Endothelial cell of coronary artery (primary cell): ENCODE measurements at places on chromosomes 6 and 20. TPM values are rescaled to one million over a fixed set of nuclear protein-coding genes. Genes with fewer than 3 reads are reported as not detected.

WFDC5 gene
- total RNA-seq = not detected in 2 replicates

HCK gene
- not detected in 2 replicates for total RNA-seq

PROCR gene
- 309 and 609 TPM in 2 replicates for total RNA-seq

GTSF1L gene
- not detected in 2 replicates for total RNA-seq

MUCL3 gene
- not detected in 2 replicates for total RNA-seq

LY6G6F gene
- not detected in 2 replicates for total RNA-seq

DEFB124 gene
- not detected in 2 replicates for total RNA-seq

CLPSL1 gene
- not detected in 2 replicates for total RNA-seq

SLC22A1 gene
- total RNA-seq = 0.19 TPM in 1 of 2 replicates, not detected in the other

PRRT1 gene
- total RNA-seq = 0.09 TPM in 1 of 2 replicates, not detected in the other

FAM83C gene
- not detected in 2 replicates for total RNA-seq

CST2 gene
- total RNA-seq = not detected in 2 replicates

GDAP1L1 gene
- not detected in 2 replicates for total RNA-seq

HLA-DQA2 gene
- not detected in 2 replicates for total RNA-seq

LSM14B gene
- 35.2 and 36.6 TPM in 2 replicates for total RNA-seq

VGLL2 gene
- not detected in 2 replicates for total RNA-seq

SEMG1 gene
- total RNA-seq = not detected in 2 replicates

ULBP1 gene
- 0.09 and 1.1 TPM in 2 replicates for total RNA-seq

SAMD3 gene
- total RNA-seq = not detected in 2 replicates

GHRH gene
- not detected in 2 replicates for total RNA-seq

BTN1A1 gene
- not detected in 2 replicates for total RNA-seq

ZNF184 gene
- 5.6 and 7.3 TPM in 2 replicates for total RNA-seq

NCOA6 gene
- total RNA-seq = 3.8 and 5.4 TPM in 2 replicates

EDN3 gene
- total RNA-seq = not detected in 2 replicates

CBLN4 gene
- total RNA-seq = not detected in 2 replicates

EPB41L1 gene
- total RNA-seq = 4.2 and 17.8 TPM in 2 replicates

BPIFB1 gene
- total RNA-seq = not detected in 2 replicates

SAMHD1 gene
- 20.6 and 21.2 TPM in 2 replicates for total RNA-seq

ARMH2 gene
- total RNA-seq = not detected in 2 replicates

PLTP gene
- total RNA-seq = 8.2 and 13.7 TPM in 2 replicates

DUSP15 gene
- not detected in 2 replicates for total RNA-seq

SHLD1 gene
- total RNA-seq = 1.3 and 3.2 TPM in 2 replicates

ADGRF4 gene
- 0.09 TPM in 1 of 2 replicates, not detected in the other for total RNA-seq

ZNF334 gene
- 0.36 and 1.2 TPM in 2 replicates for total RNA-seq

PACSIN1 gene
- total RNA-seq = not detected in 2 replicates

SLC22A7 gene
- not detected in 2 replicates for total RNA-seq
